ENCODE measurements at places on chromosomes 6 and 20.
A peak's percentile ranks its signal among the peaks of the same experiment; 100 is the strongest.

DNA sequence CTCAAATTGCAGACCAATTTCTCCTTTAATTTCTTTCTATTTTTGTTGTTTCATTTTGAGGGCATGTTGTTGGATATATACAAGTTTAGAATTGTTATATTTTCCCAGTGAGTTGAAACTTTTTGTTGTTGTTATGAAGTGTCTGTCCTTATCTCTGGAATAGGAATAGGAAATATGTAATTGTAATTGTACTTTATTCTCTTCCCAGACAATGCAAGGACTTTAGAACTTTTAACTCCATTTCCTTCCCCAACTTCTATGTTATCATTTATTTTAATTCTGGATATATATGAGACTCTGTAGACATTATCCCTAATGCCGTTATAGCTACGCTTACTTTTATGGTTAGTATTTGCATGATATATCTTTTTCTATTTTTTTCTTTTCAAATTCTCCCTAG is 12.4 kb downstream of the SERPINB1 start:
- no peak for DNase-seq

DNA sequence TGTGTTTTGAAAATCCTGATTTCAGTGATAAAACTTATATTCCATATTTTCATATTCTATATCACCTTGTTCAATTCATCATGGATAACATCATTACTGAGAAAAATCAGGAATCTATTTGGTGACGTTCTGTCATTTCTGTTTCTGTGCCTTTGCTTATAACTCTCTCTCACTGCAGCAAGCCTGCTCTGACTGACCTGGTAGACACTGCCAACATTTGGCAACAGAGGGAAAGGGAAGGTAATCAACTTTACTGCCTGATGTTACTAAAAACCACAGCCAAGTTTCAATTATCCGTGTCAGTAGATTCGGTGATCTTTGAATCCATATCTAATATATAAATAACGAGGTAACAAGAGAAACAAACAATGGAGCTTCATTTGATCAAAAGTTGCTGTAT is 501.9 kb downstream of the LMBRD1 start:
- no peak for DNase-seq

DNA sequence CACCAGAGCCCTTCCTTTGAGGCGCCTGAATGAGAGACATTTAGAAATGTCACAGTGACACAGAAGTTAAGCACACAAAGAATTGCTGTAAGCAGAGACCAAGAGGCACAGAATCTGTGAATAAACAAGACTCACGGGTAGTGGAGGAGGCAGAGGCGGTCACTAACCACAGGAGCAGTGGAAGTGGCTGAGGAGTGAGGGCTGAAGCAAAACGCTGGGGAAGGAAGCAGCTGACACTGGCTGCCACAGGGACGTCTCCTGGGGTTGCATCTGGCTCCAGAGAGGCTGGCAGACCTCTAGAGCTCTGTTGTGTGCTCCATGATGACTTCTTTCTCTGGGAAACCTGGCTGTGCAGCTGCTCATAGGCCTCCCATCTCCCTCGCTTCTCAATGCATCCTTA is 65.0 kb upstream of the SLC2A12 start:
- DNase-seq: peak; percentile 2

GRCh38 chr6:10771371-10771894 is 23.8 kb downstream of the TMEM14B start:
- DNase-seq: no peak

- no peak for DNase-seq
These were observed 207.3 kb downstream of the COL19A1 start for GRCh38 chr6:70073637-70074036.

- no peak for DNase-seq
These were observed 46.4 kb downstream of the HECA start for GRCh38 chr6:139181236-139181635.

DNA sequence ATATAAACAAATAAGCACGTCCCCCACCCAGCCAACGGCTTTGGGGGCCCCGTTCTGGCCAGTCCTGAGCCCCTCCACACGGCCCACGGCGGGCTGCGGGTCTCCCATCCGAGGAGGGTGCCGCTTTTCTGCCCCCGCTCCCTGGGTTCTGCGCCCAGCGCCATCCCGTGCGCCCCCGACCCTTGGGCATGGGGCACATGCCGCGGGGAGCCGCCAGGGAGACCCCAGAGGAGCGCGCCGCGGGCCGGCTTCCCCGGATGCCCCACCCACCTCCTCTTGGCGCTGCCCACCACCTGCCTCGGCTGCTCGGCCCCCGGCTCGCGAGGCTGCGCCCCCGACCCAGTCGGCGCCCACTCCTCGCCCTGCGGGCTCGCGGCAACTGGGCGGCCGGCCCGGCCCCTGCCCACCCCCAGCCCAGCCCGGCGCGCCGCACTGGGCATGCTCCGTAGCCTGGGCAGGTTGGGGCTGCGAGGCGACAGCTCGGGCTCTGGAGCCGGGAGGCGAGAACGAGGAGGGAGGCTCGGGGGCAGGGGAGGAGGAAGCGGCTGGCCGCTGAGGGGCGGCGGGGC is 570 bp upstream of the PLCB4 start:
- DNase-seq: no peak

DNA sequence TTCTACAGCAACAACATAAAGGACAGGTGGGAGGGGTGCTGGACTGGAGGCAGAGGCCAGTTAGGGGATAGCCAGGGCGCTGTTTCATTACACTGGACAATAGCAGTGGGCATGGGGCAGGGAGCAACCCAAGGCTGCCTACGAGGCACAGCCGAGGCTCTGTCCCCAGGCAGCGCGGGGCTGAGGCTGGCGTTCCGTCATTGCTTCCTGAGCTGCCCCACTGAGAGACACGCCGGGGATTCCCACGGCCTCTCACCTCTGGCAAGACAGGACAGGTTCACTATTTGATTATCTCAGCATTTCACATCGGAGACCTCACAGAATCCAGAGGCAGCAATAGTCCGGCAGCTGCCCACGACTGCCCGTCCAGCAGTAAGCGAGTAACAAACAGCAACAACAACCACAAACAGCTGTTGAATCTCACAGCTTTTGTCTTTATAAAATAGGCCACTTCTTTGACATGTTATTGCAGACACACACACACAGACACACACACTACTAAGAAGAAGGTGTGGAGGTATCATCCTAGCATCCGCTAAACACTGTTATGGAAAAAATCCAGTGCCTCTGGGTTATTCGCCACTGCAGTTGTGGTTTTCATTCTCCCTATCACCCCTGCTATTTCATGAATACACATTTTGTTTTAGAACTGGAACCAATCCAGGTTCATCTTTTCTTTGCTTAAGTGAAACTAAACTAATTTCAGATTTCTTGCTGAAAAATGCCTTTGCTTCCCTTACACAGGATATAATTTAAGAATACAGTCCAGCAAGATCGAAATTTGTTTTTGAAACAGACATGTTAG is 19.5 kb downstream of the KIF25 start:
- DNase-seq: no peak

DNA sequence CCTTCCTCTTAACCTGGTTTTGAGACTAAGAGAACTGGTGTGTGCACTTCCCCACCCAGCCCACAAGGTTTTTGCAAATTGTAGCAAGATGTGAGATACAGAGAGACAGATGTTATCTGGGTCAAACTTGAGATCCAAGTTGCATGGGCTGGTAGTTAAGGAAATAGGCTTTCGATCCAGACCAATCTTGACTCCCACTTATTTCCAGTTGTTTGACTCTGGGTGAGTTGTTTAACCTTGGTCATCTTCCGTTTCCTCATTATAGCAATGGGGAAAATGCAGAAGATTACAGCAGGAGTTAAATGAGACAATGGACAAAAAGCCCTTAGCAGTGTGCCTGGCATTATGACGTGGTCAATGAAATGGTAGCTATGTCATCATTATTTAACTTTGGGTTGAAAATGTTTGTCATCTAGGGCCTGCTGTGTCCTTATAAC is 1.7 kb downstream of the SNX21 start:
- no peak for DNase-seq

GRCh38 chr20:52102559-52102958 is 89.0 kb downstream of the ZFP64 start:
- DNase-seq: no peak

DNA sequence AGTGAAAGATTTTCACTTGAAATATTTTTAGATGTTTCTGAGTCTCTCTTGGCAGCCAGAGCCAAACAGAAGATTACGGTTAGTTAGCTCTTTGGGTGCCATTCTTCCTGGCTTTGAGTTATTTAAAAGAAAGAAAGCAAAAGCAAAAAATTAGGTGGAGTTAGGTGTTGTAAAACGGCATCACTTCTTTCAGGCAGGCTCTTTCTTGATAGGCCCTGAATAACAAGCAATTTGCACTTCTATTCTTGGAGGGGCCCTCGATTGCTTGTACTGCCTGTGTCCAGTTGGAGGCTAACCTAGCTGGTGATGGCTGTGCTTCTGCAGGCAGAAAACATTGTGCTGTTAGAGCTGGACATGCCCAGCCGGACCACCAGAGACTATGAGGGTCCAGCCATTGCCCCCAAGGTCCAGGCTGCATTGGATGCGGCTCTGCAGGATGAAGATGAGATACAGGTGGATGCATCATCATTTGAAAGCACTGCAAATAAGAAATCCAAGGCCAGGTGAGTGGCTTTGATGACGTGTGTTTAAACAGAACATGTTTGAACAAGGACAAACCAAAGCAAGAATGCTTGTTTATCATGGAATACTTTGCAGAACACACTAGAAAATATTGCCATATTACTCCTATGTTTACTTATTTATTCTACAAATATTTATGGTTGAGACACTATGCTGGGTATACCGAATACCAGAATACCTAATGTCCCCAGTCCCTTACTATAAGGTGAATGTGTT is 28.1 kb upstream of the ASXL1 start:
- DNase-seq: no peak

- DNase-seq: no peak
These were observed 266.4 kb downstream of the TINAG start for GRCh38 chr6:54574671-54575070.

- DNase-seq: no peak
These were observed 69.7 kb downstream of the SAMD5 start for GRCh38 chr6:147578159-147578558.

DNA sequence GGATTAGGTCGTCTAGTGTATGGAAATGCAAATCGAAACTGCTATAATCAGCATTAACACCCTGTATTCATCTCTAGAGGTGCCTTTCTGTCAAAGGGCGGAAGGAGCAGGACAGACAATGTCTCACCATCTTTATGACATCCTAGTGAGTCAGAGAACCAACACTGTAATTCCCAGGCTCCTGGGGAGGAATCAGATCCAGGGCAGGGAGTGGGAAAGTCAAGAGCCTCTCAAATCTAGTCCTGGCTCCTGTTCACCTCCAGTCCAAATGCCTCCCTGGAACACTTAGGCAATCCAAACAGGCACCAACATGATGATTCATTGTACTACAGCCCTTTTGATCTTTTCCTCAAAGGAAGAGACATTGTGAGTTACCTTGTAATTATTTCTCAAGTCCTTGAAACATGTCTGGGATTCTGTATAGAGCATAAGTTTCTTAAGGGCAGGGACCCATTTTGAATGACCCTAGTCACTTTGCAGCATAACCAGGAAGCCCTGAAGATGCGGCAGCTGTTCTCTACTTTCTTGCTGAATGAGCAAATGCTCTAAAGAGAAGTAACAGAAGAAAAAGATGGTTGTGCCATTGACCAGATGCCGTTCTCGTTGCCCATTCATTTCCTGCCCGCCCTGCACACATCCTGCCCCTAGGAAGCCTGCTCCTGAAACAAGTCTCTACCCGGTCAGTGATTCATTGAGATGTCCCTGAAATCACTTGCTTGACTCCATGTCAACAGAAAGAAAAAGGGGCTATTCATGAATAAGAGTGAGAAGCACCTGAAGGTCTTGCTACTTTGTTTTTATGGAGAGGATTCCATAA is 112.8 kb upstream of the JARID2 start:
- no peak for DNase-seq

GRCh38 chr20:22684072-22684762 is 99.8 kb upstream of the FOXA2 start:
- DNase-seq: no peak

GRCh38 chr6:75306064-75306463 is 21.5 kb upstream of the TMEM30A start:
- no peak for DNase-seq

GRCh38 chr6:111564482-111564945 is 41.2 kb downstream of the TRAF3IP2 start:
- DNase-seq: no peak

GRCh38 chr20:5513975-5514516 is 197.3 kb upstream of the PROKR2 start:
- DNase-seq: no peak

DNA sequence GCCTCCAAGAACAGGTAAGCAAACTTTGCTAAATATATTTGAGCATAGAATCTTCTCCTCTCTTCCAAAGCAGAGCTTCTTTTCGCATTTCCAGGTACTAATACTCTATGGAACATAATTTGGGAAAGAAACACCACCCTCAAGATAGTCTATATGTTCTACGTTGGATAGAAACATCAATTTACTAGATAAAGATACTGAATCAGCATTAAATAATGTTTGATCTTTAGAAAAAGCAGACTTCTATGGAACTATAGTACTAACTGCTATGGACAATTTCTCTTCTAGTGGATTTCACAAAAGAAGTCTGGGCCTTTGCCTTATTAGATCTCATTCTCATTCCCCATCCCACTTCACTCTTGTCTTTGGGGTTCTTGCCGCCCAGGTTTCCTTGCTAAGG is 103.0 kb downstream of the CDK19 start:
- no peak for DNase-seq

DNA sequence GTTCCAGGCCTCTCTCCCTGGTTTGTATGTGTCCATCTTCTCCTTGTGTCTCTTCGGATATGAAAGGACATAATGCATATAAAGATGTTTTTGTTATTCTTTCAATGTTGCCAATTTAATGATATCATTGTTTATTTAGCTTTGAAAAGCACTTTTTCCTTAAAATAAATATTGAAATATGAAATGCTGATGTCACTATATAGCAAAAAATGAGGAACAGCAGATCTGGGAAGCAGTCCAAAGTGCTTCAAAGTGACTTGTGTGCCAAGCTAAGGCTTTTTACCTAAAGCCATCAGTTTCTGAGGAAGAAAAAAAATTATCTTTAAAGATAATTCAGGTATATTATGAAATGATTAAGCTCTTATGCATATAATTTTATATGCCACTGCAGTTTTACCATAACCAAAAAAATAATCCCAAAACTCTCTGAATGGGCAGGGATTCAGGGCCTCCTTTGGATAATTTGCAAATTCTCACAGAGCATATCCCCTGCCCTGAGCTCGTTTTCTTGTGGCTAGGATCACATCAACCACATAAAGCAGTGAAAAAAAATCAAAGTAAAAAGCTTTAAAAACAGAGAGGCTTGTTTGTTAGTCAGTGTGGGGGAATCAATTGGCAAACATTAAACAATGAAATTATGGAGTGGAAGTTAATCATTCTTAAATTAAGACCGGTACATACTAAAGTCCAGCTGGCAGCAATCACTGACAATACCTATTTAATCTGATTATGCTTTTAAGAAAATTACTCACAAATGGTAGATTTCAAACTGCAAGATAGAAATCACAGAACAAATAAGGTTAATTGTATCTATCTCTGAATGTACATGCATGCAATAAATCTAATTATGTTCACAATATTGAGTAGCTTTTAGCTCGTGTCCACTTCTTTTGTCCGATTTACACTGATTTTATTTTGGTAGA is 1027.9 kb upstream of the ADGRB3 start:
- no peak for DNase-seq

- no peak for DNase-seq
These were observed 482.9 kb upstream of the EYS start for GRCh38 chr6:66189915-66190314.

- DNase-seq: no peak
These were observed 171.1 kb downstream of the ARID1B start for GRCh38 chr6:156948277-156948676.

GRCh38 chr6:132892929-132893771 is 78.8 kb downstream of the RPS12 start:
- DNase-seq: no peak
